SW 1271 (cell line): ENCODE measurements at places on chromosomes 5 and 9.

GRCh38 chr5:178757049-178757809, 26.8 kb upstream of the ZNF354A start:
- no peak for DNase-seq

- DNase-seq = no peak
Measured at GRCh38 chr5:92041911-92042660, 659.0 kb upstream of the ARRDC3 start.

- no peak for DNase-seq
Measured at GRCh38 chr5:77885519-77885918, 109.4 kb upstream of the TBCA start.

DNA sequence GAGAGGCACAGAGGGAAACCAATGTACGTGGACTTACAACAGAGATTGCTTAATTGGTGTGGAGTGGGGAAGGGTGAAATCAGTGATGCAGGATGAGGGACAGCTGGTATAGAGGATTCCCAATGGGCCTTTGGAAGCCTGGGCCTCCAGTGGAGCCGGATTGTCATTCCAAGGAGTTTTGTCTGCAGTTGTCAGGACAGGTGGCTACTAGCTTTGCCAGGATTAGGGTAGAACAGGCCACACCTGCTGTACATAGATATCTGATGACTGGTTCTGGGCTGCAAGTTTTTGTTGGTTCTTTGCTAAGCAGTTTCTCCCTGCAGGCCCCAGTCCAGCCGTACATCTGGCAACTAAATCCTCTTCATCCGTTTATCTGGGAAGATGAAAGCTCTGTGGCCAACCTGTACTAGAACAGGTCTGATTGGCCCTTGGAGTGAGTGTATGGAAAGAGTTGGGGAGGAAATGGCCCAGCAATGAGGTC, 4.2 kb downstream of the SKP2 start:
- no peak for DNase-seq

- no peak for DNase-seq
Measured at GRCh38 chr9:86772635-86772993, 174.7 kb downstream of the GAS1 start.

DNA sequence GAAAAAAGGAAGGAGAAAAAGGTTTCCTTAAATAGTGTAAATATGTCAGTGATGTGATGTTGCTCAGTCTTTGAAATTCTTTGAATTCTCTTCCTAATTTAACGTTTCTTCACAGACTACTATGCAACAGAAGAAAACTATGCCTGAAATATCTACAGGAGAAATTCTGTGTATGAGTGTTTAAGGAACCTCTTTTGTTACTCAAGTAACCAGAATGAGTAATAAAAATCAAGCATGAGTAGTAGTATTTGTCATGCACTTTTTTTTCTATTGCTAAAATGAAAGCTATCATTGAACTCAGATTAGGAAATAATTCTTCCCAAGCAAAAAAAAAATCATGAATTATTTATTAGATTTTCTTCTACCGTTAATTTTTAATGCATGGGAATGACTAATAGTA, 20.3 kb upstream of the THG1L start:
- no peak for DNase-seq
